Activated CD4-positive, alpha-beta T cell treated with anti-CD3 and anti-CD28 coated beads, Interleukin-2, amount 50 U/mL, for 24 hours (primary cell): ENCODE measurements at places on chromosomes 13 and 19.

GRCh38 chr13:45831851-45832250 is 19.7 kb downstream of the SIAH3 start:
- DNase-seq: no peak

- no peak for DNase-seq
These were observed 2.1 kb downstream of the CEBPA start for GRCh38 chr19:33300009-33300893.

GRCh38 chr13:66795636-66796035 is 434.5 kb downstream of the PCDH9 start:
- no peak for DNase-seq

GRCh38 chr13:100721885-100722512 is 47.4 kb upstream of the TMTC4 start:
- DNase-seq: peak; percentile 41

DNA sequence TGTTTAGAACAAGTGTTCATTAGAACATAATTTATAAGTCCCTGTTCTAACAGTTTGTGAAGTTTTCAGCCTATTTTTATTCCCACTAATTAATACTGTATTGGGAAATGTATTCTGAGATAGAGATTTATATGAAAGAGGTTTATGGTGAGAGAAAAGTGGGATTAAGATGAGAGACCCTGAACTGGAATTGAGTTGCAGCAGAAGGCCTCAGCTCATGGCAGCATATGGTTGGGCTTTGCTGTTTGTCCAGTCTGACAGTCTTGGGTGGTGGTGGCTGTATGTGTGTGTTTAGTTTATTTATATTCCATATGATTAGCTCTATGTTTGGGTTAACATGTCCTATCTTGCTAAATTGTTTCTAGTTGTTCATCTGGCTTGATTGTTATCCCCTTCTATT is 575.1 kb downstream of the SLITRK5 start:
- DNase-seq: no peak

GRCh38 chr13:106033659-106034058 is 501.8 kb downstream of the EFNB2 start:
- no peak for DNase-seq

DNA sequence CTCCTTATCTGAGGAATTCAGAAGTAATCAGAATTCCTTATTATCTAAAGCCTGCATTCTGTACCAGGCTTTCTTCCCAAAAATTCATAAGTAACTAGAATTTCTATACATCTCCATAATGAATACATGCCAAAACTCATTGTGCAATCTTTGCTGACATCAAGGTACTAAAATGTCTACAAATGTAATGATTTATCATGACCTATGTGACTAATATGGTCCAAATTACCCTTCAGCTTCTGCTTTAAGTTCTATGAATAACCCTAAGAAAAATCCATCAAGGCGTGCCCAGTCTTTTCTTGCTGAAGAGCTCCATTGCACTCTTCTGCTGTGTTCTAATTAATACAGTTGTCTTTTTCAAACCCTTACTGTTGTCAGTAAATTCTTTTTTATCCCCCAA is 58.5 kb upstream of the SLITRK1 start:
- DNase-seq: no peak
